ENCODE measurements at places on chromosomes 16 and 17. TPM values are rescaled to one million over a fixed set of nuclear protein-coding genes. Genes with fewer than 3 reads are reported as not detected.

- DNase-seq = no peak
These were observed 411.4 kb upstream of the SOX9 start for GRCh38 chr17:71709271-71709890.

The KREMEN2 gene
- total RNA-seq = not detected

DNA sequence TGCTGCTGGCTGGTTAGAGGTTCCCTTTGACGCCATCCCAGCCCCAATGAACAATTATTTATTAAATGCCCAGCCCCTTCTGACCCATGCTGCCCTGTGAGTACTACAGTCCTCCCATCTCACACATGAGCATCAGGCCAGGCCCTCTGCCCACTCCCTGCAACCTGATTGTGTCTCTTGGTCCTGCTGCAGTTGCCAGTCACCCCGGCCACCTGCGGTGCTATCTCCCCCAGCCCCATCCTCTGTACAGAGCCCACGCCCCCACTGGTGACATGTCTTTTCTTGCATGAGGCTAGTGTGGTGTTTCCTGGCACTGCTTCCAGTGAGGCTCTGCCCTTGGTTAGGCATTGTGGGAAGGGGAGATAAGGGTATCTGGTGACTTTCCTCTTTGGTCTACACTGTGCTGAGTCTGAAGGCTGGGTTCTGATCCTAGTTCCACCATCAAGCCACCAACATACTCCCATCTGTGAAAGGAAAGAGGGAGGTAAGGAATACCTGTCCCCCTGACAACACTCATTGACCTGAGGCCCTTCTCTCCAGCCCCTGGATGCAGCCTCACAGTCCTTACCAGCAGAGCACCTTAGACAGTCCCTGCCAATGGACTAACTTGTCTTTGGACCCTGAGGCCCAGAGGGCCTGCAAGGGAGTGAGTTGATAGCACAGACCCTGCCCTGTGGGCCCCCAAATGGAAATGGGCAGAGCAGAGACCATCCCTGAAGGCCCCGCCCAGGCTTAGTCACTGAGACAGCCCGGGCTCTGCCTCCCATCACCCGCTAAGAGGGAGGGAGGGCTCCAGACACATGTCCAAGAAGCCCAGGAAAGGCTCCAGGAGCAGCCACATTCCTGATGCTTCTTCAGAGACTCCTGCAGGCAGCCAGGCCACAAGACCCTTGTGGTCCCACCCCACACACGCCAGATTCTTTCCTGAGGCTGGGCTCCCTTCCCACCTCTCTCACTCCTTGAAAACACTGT is 11.3 kb downstream of the CX3CL1 start:
- no peak for DNase-seq

DNA sequence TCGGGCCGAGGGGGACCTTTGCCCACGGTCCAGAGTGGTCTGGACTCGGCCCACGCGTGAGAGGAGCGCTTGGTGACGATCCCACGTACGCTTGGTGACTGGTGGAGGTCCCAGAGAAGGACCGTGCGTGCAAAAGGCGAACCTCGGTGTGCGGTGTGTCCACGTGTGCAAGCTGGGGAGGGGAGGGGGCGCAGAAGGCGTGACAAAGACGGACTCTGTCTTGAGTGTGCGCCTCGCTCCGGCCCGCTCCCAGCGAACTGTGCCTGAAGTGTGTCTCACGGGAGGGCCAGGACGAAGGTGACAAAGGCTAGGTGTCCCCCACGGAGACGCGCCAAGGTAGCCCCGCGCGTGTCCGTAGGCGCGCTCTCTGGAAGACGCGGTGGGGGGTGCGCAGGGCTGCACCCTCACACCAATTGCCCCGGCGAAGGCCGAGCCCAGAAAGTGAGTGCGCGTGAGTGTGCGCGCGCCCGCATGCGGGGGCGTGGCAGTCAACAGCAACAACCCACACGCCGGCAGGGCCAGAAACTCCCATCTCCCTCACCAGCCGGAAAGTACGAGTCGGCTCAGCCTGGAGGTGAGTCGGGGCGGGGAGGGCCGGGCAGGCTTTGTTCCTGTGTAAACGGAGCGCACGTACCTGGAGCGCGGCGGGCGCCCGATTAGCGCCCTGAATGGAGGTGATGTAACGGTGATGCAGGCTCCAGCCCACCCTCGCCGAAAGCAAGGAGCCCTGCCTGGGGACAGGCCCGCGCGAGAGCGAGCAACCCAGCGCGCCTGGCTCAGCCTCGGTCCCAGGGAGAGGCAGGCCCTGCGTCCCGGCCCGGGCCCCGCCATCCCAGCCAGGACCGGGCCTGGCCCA is at the start of gene GPRC5C:
Gene GPRC5C, plus strand, starts transcription at position 521 of the 856 bp plus-strand sequence. CDS start 7,689 bp downstream, outside the sequence.
- no peak for DNase-seq

DNA sequence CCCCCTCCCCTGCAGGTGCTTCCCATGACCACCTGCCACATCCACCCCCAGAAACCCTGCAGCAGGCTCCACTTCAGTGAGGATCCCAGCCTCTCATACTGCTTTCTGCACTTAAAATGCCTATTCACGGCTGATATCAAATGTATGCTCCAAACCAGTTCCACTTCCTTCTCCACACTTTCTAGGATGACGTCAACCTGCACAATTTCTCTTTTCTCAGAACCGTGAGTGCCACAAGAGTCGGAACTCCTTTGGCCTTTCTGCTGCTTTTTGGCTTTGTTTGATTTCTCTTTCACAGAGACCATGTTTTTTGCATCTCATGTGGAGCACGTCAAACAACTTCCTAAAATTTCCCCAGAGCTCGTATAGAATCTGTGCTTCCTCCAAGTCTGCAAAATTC is 378.8 kb upstream of the TNRC6C start:
- no peak for DNase-seq

DNA sequence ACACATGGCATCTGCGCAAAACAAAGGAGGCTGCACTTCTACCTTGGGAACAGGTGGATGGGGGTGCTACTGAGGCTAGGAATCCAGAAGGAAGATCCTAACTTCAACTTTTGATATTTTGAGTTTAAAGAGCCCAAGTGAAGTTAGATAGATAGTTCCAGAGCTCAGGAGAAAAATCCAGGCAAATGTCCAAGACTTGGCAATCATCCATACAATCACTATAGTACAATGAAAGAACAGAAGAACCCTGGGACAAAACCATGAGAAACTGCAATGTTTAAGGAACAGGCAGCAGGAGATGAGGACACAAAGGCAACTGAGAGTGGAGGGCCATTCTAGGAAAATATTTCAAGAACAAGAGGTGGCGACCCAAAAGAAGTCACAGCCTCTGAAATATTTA is 12.4 kb downstream of the CDYL2 start:
- DNase-seq = no peak

DNA sequence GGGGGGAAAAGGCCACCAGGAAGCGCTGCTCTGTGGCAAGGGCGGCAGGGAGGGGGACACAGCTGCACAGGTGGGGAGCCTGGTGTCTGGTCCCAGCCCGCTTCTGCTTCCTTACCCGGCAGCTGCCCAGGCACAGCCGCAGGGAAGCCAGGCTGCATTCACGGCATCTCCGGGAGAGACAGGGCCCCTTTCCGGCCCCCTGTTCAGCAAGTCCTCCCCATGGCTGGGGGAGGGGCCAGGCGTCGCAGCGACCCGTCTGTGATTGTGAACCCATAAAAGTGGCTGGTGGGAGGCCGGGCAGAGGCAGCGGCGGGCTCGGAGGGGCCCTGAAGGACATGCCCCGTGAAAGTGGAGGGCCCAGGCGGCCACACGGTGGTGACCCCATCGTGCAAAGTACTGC is 28.7 kb downstream of the SOX8 start:
- DNase-seq = no peak

DNA sequence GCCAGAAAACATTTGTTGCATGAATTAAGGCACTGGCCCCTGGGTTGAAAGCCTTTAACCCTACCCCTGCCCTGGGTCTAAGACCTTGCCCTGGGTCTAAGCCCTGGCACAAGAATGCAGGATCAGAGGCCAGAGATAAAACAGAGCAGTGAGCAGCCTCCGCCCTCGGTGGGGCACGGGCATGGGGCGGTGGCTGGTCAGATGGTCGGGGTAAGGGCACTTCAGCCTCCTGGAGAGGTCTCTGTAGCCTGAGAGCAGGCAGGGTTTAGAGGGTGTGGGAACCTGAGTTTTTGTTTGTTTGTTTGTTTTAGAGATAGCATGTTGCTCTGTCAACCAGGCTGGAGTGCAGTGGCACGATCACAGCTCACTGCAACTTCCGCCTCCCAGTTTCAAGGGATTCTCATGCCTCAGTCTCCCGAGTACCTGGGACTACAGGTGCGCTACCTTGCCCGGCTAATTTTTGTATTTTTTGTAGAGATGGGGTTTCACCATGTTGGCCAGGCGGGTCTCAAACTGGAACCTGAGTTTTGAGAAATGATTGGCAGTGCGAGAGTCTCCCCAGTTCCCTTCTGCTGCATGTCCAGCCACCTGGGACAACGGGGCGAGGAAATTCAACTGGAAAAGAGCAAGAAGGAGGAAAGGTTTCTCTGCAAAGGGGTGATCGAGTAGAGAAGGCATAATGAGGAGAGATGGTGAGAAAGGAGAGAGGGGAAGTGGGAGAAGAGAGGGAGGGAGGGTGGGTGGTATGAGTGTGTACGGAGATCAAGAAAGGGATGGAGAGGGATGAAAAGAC is 27.7 kb downstream of the TNS4 start:
- no peak for DNase-seq

The MCRIP1 gene
- 55.3 TPM for total RNA-seq

- no peak for DNase-seq
These were observed 12.0 kb upstream of the CD300A start for GRCh38 chr17:74454197-74455024.

GRCh38 chr17:1709403-1709951 is 700 bp downstream of the TLCD2 start:
- DNase-seq = no peak

- no peak for DNase-seq
These were observed 24.8 kb upstream of the MYO18A start for GRCh38 chr17:29205047-29205446.

DNA sequence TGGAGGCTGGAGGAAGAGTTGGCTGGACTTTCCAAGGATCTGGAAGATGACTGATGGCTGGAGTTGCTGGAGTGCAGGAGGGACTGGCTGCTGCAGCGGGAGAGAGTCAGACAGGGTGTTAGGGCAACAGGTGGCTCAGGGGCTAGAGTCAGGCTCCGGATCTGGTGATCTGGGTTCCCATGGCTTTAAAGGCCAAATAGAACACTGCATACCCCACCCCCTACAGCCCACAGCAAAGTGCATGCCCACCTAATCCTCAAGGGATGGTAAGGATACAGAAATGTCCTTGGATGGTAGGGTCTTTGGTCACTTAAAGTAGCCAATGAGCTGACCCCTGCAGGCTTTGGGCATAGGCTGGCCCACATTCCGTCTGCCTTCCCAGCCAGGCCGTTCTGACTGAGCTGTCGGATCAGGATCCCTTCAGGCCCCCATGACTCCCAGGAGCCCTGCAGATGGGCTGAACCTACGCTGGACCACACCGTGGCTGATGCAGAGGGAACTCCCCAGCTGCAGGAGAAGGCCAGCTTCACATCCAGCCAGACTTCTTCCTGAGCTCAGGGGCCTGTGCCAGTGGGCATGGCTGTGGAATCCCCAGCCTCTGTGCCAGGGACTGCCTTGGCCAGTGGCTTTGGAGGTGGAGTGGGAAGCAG is 13.9 kb downstream of the TNS4 start:
- no peak for DNase-seq

The OR3A2 gene
- 1.7 TPM for total RNA-seq

The CDH8 gene
- not detected for total RNA-seq

DNA sequence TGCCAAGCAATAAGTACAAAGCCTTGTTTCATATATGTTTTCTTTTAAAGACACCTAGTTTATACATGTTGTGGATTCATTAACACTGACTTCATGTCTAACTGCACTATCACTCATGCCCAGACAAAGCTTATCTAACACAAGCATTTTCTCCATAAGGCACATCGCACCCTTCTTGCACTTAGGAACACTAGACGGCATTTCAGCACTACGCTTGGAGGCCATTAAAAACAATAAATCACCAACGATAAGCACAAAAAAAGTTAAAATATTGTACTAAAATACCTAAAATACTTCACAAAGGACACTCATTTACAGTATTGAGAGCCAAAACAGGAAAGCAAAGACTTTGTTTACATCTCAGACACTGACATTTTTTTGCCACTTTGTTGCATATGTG is 39.0 kb upstream of the TEKT3 start:
- DNase-seq = no peak

The KRTAP17-1 gene
- not detected for total RNA-seq

The ITGAX gene
- total RNA-seq = 7.3 TPM

DNA sequence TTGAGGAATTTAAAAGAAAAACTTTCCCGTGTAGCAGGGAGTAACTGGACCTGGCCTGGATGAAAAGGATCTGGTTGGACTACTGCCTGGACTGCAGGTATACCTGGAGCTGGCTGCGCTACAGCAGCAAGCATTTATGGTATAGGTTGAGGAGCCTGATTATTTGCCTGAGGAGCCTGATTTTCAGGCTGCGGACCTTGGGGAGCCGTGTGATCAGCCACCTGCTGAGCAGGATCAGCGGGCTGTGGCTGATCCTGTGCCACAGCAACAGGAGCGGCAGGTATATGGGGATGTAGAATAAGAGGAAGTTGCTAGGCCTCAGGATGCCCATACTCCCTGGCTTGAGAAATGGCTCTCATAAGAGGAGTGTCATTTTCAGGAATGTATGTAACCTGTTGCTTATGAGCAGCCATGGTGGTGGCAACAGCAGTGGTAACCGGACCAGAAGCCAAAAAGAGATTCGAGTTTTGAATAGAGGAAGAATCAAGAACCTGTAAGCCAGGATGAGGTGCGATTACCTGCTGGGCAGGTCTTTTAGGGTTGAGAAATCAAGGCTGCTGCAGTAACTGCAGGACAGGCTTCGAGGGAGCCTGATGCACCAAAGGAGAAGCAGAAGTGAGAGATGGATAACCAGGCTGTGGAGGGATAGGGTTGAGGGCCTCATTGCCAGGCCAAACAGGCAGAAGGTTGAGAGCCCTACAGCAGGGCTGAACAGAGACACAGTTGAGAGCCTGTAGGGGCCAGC is 60.9 kb upstream of the ARL4D start:
- no peak for DNase-seq

DNA sequence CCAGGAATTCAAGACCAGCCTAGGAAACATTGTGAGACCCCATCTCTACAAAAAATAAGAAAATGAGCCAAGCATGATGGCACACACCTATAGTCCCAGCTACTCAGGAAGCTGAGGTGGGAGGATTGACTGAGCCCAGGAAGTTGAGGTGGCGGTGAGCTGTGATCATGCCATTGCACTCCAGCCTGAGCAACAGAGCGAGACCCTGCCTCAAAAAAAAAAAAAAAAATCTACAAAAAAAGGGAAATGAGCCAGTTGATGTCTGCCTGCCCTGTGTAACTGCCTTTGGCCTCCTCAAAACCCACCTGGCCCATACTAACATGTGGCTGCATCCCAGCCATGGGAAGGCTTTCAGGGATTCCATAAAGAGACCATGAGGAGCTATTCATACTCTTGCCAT is 4.5 kb downstream of the RANBP10 start:
- DNase-seq = peak; percentile 12

DNA sequence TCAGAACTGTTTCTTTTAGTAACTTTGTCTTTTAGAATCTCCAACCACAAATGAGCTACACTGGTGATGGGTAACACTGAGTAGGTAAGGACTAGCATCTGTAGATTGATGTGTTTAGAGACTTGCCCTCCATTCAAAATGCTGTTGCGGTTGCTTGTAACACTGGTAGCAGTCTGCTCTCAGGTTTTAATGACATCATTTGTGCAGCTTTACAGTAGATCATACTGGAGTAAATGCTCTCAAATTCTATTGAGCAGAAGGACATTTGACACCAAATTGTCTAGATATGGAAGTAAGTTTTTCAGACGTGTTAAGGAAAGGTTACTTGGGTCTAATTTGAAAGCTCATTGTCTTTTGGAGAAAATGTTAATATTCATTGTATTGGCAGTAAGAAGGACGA is 98.8 kb downstream of the NLK start:
- no peak for DNase-seq

- no peak for DNase-seq
These were observed 55.7 kb downstream of the TOX3 start for GRCh38 chr16:52491216-52491615.

The CRHR1 gene
- total RNA-seq = not detected
